Activated naive CD4-positive, alpha-beta T cell treated with anti-CD3 and anti-CD28 coated beads, Interleukin-2, amount 10 ng/mL, durations not matched to agents 7 days and 5 days (primary cell): ENCODE measurements at places on chromosomes 13 and 19.

GRCh38 chr19:29714953-29715700 is at the start of gene C19orf12:
Gene C19orf12 (minus strand): TSS chr19:29715261. CDS start chr19:29708413, 6,848 bp downstream.
- peak; percentile 68 for DNase-seq

GRCh38 chr13:50133358-50133953 is 118.2 kb downstream of the KCNRG start:
- DNase-seq = no peak

DNA sequence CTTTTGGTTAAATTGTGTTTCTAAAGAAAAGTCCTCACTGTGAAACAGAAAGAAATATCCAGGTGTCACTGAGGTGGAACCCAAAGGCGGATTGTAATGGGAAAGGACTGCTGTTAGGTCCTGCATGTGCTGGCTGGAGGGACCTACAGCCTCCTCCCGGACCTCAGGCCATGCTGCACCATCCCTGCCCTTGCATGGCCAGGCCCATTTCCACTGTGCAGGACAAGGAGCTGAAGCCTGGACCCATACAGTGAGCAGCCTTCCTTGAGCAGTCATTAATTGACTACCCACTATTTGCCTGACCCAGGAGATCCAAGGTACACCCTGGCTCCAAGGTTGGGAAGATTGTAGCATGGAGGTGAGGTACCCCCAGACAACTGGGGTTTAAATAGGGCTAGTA is 17.6 kb downstream of the VSTM2B start:
- DNase-seq = no peak

GRCh38 chr19:38496603-38497487 is 63.4 kb downstream of the RYR1 start:
- DNase-seq = no peak

GRCh38 chr19:55611983-55612645 is 6.7 kb downstream of the ZNF865 start:
- no peak for DNase-seq

GRCh38 chr19:18450931-18451836 is 13.3 kb upstream of the ISYNA1 start:
- peak; percentile 92 for DNase-seq

DNA sequence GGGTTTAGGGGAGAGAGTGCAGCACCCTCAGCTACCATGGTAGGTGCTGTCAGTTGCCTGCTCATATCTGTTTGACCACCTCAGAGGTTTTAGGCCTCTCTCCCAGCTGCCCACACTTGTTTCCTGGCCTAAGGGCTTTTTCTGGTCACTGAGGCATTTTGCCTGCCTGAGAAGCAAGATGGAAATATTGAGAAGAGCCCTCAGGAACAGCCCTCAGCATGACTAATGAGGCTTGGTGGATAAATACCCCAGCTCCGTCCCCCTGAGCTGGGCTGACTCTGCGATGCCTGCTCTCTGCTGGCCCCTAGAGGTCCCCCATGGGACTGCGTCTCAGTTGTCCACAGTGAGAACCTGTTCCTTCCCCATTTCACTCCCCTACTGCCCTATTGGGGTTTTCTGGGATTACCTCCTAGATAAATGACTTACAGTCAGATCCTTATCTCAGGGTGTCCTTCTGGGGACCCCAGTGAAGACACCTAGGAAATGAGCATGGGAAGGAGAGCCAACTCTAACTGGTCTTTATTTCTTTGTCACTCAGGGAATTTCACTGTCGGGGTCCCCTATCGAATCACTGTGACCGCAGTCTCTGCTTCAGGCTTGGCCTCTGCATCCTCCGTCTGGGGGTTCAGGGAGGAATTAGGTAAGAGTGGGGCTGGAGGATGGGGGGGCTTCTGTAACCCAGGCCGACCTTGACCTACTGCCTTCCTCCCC is 13.3 kb downstream of the PALM3 start:
- DNase-seq = peak; percentile 80

- no peak for DNase-seq
Measured at GRCh38 chr19:44723299-44723951, 24.5 kb downstream of the CEACAM16 start.

- no peak for DNase-seq
Measured at GRCh38 chr13:59266478-59267063, 897.2 kb downstream of the DIAPH3 start.

GRCh38 chr19:14772467-14772866 is 5.9 kb downstream of the ADGRE2 start:
- no peak for DNase-seq

- no peak for DNase-seq
Measured at GRCh38 chr13:37663724-37664123, 65.2 kb upstream of the POSTN start.

- DNase-seq = no peak
Measured at GRCh38 chr19:7775761-7776160, 12.7 kb downstream of the CLEC4M start.

GRCh38 chr19:55275851-55276719 is 3.8 kb downstream of the HSPBP1 start:
- DNase-seq = no peak

- DNase-seq = no peak
Measured at GRCh38 chr13:23701636-23702035, 131.4 kb downstream of the TNFRSF19 start.
